ENCODE measurements at places on chromosomes 13 and 19.

DNA sequence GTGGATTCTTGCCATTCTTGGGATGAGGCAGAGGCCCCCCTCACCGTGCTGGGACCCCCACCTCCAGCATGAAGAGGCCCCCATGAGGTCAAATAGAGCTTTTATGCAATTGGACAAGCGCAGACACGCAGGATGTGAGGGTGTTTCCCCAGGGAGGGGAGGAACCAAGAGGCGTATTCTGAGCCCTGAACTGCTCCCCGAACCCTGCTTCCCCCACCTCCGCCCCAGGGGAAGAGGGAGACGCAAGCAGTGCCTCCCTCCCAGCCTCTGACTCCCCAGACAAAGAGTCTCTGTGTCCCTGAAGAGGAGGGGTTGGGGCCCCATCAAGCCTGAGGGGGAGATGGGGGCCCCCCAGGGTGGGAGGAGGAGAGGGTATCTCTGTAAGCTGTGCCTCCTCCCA is 1.3 kb upstream of the RDH8 start:
- no peak for DNase-seq
- H3K4me1 ChIP-seq, result peaks cover 8% of the 10 kb centered on the region
- H3K4me3 ChIP-seq, result no peak overlapping the region
- no peak overlapping the region for H3K27ac ChIP-seq
- H3K27me3 ChIP-seq, result peaks cover 35% of the 10 kb centered on the region

DNA sequence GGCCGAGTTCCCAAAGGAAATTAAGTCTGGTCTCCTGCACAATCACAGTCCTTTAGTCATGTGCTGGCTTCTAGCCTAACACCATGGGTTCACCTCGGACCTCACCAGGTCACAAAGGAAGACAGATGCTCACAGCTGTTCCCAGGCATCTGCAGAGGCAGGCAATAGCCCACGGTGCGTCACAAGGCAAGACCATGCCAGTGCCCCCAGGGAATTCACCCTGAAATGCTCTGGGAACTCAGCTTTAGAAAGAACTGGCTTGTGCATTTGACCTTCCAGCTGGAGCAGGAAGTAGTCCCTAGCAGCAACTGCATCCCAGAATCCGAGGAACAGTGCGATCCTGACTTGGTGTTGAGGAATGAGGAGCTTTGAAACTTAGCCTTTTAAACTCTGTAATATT is 96.8 kb upstream of the WASF3 start:
- H3K4me3 ChIP-seq, result no peak overlapping the region
- no peaks in the 10 kb centered on the region for H3K36me3 ChIP-seq
- no peak overlapping the region for H3K27ac ChIP-seq
- peaks cover 11% of the 10 kb centered on the region for H3K27me3 ChIP-seq
- DNase-seq, result no peak
- H3K4me1 ChIP-seq, result peaks cover 2% of the 10 kb centered on the region

- no peaks in the 10 kb centered on the region for H3K4me1 ChIP-seq
- H3K36me3 ChIP-seq, result no peaks in the 10 kb centered on the region
- peaks cover 8% of the 10 kb centered on the region for H3K27me3 ChIP-seq
- H3K4me3 ChIP-seq, result no peak overlapping the region
- no peak for DNase-seq
These were observed 19.9 kb upstream of the CYP4F8 start for GRCh38 chr19:15595069-15595468.

GRCh38 chr13:67343777-67344176 is 113.6 kb upstream of the PCDH9 start:
- no peaks in the 10 kb centered on the region for H3K27me3 ChIP-seq
- H3K36me3 ChIP-seq, result no peaks in the 10 kb centered on the region
- no peak for DNase-seq
- H3K4me3 ChIP-seq, result no peak overlapping the region
- H3K27ac ChIP-seq, result no peak overlapping the region

DNA sequence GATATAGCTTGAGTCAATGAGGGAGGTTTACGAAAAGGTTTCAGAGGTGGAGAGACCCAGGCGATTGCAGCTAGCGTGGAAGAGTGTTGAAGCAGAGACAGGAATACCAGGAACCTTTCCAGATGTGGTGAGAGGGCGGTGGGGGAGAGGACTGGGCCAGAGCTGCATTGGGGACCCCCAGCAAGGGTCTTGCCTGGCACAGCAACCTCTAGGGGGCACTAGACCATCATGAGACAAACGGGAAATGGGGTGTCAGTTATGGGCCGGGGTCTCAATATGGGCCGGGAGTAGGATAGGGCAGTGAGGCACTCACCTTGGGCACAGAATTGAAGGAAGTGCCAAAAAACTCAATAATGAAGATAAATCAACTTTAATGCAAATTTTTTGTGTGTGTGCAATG is 2.1 kb upstream of the LRP3 start:
- no peak for DNase-seq
- no peaks in the 10 kb centered on the region for H3K4me1 ChIP-seq
- no peak overlapping the region for H3K27ac ChIP-seq

DNA sequence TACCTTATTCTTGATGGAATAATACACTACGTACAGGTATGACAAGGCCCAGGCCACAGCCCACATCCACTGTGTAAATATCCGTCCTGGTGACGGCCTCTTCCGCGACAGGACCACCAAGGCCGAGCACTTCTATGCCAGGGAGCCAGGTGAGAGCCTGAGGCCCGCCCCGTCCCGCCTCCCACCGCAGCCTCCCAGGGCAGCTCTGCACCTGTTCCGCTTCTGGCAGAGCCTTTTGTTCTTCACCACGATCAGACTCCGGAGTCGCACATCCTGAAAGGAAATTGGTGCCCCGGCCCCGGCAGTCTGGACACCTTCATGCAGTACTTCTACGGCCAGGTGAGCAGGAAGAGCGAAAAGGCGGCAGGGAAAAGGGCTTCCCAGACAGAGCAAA is 10.6 kb upstream of the ZNF358 start:
- H3K4me3 ChIP-seq, result peak overlapping the region; percentile 30
- DNase-seq, result no peak
- H3K4me1 ChIP-seq, result peaks cover 13% of the 10 kb centered on the region
- no peak overlapping the region for H3K27ac ChIP-seq
- no peaks in the 10 kb centered on the region for H3K36me3 ChIP-seq

GRCh38 chr19:48635966-48636858 is 967 bp downstream of the DBP start:
- DNase-seq, result no peak
- peaks cover under 1% of the 10 kb centered on the region for H3K27me3 ChIP-seq
- H3K27ac ChIP-seq, result peak overlapping the region; percentile 85
- H3K4me3 ChIP-seq, result peak overlapping the region; percentile 83
- no peaks in the 10 kb centered on the region for H3K36me3 ChIP-seq
- H3K4me1 ChIP-seq, result peaks cover 33% of the 10 kb centered on the region

DNA sequence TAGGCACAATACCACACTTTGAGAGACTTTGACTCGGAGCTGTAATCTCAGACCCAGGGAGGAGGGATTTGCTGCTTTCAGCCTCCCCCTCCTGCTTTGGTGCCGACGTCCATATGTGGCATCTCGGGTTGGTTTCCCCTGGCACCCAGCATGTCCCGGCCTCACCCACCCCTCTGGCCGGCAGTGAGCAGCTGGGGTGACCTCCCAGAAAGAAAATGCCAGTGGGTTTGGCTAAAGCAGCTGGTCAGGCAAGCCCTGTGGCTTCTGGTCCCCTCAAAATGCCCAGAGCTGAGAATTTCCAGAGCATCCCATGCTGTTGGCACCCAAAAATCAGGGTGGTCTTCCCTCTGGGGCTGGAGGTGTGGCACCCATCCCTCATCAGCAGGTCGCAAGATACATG is 34.1 kb downstream of the INSR start:
- no peak for DNase-seq
- no peak overlapping the region for H3K4me3 ChIP-seq
- H3K27ac ChIP-seq, result no peak overlapping the region
- H3K27me3 ChIP-seq, result no peaks in the 10 kb centered on the region
- no peaks in the 10 kb centered on the region for H3K4me1 ChIP-seq
- no peaks in the 10 kb centered on the region for H3K36me3 ChIP-seq

- H3K36me3 ChIP-seq, result peaks cover 30% of the 10 kb centered on the region
- peak overlapping the region; percentile 92 for H3K27ac ChIP-seq
- H3K27me3 ChIP-seq, result no peaks in the 10 kb centered on the region
- H3K4me1 ChIP-seq, result peaks cover 71% of the 10 kb centered on the region
- peak overlapping the region; percentile 71 for H3K4me3 ChIP-seq
- no peak for DNase-seq
These were observed 65.6 kb upstream of the NPAS1 start for GRCh38 chr19:46953955-46954501.

- no peak overlapping the region for H3K4me3 ChIP-seq
- no peak for DNase-seq
- no peak overlapping the region for H3K27ac ChIP-seq
- H3K4me1 ChIP-seq, result no peaks in the 10 kb centered on the region
- no peaks in the 10 kb centered on the region for H3K27me3 ChIP-seq
These were observed 313.5 kb downstream of the SUCLA2 start for GRCh38 chr13:47687577-47687976.

DNA sequence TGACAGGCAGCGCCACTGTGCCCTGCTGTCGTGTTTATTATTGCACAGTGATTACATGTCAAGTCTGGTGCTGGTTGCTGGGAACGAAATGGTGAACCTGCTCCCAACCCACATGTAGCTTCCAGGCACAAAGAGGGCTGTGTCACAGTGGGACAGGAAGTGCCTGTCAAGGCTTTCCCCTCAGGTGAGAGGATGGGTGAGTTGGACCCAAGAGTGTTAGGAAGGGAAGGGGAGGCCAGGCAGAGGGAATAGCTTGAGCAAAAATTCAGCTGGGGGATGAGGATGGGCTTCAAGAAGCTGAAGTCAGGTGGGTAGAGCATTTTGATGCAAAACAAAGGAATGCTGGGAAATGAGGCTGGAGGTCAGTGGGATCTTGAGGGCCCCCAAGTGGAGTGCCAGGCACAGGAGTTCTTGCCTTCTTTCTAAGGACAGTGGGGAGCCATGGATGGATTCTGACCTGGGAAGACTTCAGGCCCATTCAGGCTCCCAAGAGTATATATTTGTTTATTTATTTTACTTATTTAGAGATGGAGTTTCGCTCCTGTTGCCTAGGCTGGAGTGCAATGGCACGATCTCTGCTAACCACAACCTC is 8.5 kb upstream of the QTRT1 start:
- no peaks in the 10 kb centered on the region for H3K27me3 ChIP-seq
- H3K27ac ChIP-seq, result peak overlapping the region; percentile 28
- H3K4me1 ChIP-seq, result peaks cover 8% of the 10 kb centered on the region
- no peak overlapping the region for H3K4me3 ChIP-seq
- no peak for DNase-seq

DNA sequence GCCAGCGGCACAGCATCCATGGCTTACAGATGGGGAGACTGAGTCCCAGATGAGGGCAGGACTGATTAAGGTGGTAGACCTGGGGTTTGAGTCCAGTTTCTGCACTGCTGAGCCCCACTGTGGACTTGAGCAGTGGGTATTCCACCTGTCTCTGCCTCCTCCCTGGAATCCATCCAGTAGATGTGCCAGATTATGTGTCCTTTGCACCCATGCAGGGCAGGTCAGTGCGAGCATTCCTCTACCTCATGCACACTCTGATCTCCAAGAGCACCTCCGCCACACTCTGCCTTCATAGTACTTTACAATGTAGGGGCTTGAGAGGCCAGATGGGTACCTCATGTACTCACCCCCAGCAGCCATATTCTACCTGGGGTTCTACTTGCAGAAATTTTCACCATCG is 10.0 kb downstream of the ZSCAN22 start:
- no peak for DNase-seq
- H3K4me3 ChIP-seq, result no peak overlapping the region
- no peaks in the 10 kb centered on the region for H3K27me3 ChIP-seq
- no peaks in the 10 kb centered on the region for H3K4me1 ChIP-seq
- H3K27ac ChIP-seq, result no peak overlapping the region

DNA sequence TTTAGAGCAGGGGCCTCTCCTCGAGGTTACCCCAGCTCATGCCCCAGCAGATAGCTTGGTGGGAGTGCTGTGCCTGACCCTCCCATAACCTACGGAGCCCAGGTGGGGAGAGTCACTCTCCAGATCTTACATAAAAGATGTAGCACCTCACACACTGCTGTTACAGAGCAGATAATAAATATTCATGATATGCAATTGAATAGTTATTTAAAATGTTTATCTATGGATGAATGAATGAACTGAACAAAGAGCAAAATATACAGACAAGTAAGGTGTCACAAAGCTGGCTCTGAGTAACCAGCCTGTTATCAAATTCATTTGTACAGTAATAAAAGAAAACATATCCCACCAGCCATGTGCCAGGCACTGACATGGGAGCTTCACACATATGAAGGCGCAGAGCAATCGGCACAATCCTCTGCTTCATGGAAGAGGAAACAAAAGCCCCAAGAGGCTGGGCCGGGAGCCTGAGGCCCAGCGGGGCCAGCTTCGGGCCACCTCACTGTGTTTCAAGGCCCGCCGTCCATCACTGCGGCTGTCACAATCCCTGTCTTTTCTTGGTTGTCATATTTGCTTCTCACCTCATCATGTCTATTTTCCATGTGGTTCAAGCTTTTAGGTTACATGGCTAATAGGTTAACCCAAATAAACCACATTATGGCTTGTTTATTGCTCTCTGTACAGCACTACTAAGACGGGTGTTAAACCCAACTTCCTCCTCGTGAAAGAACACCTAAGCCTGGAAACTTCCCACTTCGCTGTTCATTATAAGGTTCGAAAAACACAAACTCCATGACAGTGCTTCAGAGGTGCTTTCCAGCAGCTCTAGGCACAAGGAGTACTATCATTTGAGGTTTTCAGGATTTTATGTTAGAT is 78.4 kb downstream of the IRS2 start:
- DNase-seq, result no peak
- peaks cover 2% of the 10 kb centered on the region for H3K4me1 ChIP-seq
- H3K4me3 ChIP-seq, result no peak overlapping the region
- peaks cover 19% of the 10 kb centered on the region for H3K27me3 ChIP-seq
- no peak overlapping the region for H3K27ac ChIP-seq

- H3K4me3 ChIP-seq, result no peak overlapping the region
- DNase-seq, result no peak
- H3K4me1 ChIP-seq, result peaks cover 2% of the 10 kb centered on the region
- no peaks in the 10 kb centered on the region for H3K27me3 ChIP-seq
These were observed 30.0 kb upstream of the KBTBD7 start for GRCh38 chr13:41224113-41225110.

DNA sequence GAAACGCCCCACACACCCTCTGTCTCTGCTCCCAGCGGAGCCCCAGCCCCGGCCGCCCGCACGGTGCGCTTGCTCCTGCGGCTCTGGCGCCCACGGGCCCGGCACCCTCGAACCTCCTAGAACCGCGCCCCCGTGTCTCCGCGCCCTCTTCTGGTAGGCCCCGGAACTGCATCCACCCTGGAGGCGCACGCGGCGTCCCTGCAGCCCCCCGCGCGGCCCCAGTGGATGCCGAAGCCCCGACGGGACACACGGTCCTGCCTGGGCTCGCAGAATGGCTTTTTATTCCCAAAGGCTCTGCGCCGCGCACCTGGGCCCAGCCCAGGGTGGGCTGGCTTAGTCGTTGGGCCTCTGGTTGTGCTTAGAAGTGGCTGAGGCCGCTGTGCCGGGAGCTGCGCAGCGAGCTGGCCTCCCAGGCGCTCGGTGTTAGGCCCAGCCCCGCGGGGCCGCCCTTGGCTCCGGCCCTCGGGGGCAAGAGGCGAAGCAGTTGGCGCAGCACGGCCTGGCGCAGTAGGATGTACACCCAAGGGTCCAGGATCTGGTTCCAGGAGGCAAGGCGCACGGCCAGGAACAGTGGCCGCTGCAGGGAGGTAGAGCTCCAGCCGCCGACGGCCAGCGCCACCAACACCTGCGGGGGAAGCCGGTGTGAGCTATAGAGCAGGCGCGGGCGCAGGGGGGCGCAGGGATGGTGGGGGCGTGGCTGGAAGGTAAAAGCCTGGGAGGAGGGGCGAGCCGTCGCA is 2.8 kb downstream of the PTGER1 start:
- peak; percentile 75 for DNase-seq
- H3K27me3 ChIP-seq, result peaks cover 15% of the 10 kb centered on the region
- no peak overlapping the region for H3K27ac ChIP-seq
- no peak overlapping the region for H3K4me3 ChIP-seq
- H3K4me1 ChIP-seq, result peaks cover 16% of the 10 kb centered on the region

Data from activated T-helper 2 cell treated with anti-CD3 and anti-CD28 coated beads, Interferon-gamma antibody, Interleukin-2, Interleukin-4, amounts not matched to agents 10 μg/mL and 5 μg/mL and 100 μg/mL, durations not matched to agents 14 hours and 24 hours and 36 hours (primary cell).